RPMI7951 (cell line): ENCODE measurements at places on chromosomes 12 and 14.
A peak's percentile ranks its signal among the peaks of the same experiment; 100 is the strongest.

- DNase-seq = peak; percentile 32
Observed at GRCh38 chr14:39015360-39015961, 87.6 kb downstream of the SEC23A start.

DNA sequence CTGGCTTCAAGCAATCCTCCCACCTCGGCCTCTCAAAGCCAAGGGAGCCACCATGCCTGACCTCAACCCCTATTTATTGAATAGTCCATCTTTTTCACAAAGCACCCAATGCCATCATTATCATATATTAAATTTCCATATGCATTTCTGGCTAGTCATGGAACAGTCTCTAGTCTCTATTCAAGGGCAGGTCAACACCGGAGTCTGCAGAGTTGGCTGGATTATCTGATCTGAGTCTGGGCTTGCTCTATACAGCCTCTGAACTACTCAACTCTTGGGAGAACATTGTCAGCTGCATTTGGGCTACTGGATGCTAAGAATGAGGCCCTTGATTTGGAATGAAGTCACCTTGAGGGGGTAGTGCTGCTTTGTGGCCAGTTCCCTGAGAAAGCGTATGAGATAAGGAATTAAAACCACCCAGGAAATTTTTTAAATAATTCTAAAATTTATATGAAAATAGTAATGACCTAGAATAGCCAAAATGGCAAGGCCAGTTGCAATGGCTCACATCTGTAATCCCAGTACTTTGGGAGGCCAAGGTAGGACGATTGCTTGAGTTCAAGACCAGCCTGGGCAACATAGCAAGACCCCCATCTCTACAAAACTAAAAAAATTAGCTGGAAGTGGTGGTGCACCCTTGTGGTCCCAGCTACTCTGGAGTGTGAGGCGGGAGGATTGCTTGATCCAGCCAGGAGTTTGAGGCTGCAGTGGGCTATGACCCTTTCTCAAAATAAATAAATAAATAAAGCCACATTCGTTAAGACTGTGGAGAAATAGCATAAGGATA lies 6.9 kb upstream of the NAA25 start:
- no peak for DNase-seq

GRCh38 chr14:72636094-72636493 lies 257.8 kb downstream of the DPF3 start:
- DNase-seq = no peak

GRCh38 chr12:14238221-14238792 lies 127.2 kb upstream of the ATF7IP start:
- peak; percentile 15 for DNase-seq

- DNase-seq = peak; percentile 55
Observed at GRCh38 chr12:47097276-47097896, 17.6 kb upstream of the AMIGO2 start.

DNA sequence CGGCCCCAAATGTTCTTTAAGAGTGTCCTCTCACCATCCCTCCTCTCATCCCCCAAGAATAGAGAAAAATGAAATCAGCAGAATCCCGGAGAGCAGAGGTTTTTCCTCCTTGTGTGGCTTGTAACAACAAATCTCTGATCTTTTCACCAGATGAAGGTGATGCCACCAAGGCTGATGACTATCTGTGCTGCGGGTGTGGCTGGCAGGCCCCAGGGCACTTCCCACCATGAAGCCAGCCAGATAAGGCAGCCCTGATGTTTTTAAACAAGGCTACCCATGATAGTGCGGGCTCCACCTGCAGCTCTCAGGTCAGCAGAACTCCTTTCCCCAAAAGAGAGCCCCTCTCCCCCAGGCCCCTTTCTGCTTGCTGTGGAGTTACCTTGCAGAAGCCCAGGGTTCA lies 58.0 kb upstream of the PARP11 start:
- DNase-seq = no peak

DNA sequence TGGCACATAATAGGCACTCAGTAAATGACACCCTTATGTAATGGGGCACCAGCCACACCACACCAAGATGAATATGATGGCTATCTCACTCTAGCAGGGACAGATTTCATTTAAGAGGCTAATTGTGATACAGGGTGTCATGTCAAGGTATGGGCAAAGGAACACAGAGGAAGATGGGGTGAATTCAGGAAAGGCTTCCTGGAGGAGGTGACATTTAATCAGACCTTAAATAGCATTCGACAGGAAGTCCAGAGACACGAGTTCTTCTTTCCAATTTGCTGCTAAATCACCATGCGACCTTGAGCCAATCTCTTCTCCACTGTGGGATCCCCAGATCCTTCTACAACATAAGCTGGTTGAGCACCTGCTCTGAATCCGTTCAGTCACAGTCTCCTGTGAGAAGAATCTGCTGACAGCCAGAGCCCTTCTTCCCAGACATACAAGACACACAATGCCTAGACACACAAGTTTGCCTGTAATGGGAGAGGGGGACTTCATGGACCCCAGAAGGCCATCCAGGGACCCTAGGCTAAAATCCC lies 1.5 kb upstream of the DTX1 start:
- DNase-seq = no peak

DNA sequence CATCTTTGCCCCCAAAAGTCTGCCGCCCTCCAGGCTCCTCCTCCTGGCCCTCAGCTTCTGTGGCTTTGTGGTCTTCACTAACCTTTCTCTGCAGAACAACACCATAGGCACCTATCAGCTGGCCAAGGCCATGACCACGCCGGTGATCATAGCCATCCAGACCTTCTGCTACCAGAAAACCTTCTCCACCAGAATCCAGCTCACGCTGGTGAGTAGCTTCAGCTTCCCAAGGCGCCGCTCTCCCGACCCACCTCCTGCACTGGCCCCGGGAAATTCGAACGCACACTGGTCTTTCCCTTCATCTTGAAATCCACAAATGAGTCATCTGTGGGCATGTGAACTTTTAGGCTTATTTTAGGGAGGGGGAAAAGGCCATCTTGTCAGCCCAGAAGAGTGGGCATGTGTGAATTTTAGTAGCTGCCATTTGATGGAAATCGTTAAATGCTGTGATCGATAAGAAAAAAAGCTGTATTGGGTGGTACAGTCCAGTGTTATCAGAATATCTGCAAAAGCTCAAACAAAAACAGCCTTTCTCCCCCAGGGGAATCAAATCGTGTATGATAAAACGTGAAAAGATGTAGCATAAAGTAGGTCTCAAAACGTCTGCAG lies 700 bp downstream of the SLC35E3 start:
- peak; percentile 71 for DNase-seq
